ENCODE measurements at places on chromosomes 7 and 10. TPM values are rescaled to one million over a fixed set of nuclear protein-coding genes. Genes with fewer than 3 reads are reported as not detected.

Gene PRSS2
- not detected for total RNA-seq

Gene IL6
- not detected for total RNA-seq

Gene FOXP2
- total RNA-seq: 20.0 TPM

Gene GIMAP4
- total RNA-seq: 9.0 TPM

Gene CEP55
- 2.4 TPM for total RNA-seq

Gene ANKRD7
- 12.2 TPM for total RNA-seq

Gene SLC16A12
- 1.2 TPM for total RNA-seq

Gene GDF2
- not detected for total RNA-seq

Gene OPN1SW
- total RNA-seq: not detected

All from frontal cortex (tissue), 4 donors.